MM.1S (cell line): ENCODE measurements at places on chromosomes 11 and 22.

GRCh38 chr11:104663190-104664140 is 234.8 kb downstream of the CASP12 start:
- DNase-seq = no peak

DNA sequence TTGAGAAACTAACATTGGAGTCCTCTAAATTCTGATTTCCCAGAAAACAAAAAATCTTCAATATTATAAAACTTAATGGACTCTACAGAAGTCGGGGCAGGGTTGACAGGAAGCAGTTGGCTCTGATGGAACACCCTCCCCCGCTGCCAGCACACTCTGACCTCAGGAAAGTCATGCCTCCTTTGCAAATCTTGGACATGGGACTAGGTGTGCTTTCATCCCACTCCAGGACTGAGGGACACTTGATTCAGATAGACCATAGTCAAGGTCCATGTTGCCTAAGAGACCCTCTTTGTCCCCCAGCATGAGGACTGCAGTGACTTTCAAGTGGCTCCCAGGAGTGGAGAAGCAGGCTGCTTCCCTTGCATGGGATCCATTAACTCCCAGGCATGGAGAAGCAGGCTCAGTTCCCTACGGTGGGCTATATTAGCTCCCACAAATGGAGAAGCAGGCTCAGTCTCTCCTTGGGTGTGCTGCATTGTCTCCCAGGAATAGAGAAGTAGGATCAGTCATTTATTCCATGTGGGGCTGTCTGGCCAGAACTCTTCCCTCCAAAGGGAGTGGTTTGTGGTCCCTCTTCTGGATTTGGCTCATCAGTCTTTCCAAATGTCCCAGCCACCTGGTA is 38.3 kb downstream of the C22orf31 start:
- no peak for DNase-seq

DNA sequence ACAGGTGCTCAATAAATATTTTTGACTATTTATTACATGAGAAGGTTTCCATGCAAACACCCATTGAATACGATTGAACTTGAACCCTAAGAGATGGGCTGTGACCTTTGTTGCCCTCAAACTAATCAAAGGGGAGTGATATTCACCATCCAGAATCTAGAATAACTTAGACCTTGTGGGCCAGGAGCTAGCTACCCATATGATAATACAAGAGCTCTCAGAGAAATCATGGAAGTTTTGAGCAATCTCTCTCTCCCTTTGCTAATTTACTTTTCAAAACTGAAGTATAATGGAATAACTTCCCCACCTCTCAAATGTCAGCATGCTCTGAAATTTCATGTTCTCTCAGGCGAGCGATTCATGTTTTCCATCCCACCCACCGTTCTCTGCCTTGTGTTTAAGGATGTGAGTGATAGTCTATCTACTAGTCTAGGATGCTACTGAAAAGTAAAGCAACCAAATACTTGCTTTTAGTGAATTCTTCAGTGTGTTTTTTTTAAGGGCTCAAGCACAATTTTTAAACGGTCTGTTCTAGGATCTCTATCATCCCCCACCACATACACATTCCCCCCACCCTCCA is 33.3 kb downstream of the BARX2 start:
- no peak for DNase-seq

GRCh38 chr11:69881467-69882269 is 62.5 kb upstream of the FGF3 start:
- DNase-seq = no peak

- no peak for DNase-seq
Measured at GRCh38 chr11:63958008-63958407, 16.4 kb upstream of the COX8A start.

DNA sequence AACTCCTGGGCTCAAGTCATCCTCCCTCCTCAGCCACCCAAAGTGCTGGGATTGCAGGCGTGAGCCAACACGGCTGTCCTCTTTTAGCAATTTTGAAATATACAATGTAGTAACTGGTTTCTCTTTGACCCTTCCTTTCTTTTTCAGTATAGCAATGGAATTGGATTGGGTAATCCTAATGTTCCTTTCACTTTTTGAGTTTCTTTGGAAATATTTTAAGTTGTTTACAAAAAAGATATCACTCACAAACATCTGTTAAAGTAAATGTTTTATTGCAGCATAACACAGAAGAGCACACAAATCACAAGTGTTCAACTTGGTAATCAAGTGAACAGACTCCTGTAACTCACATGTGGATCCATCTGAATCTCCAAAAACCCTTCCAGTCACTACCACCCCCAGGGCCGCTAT is 44.6 kb upstream of the EP300 start:
- no peak for DNase-seq

DNA sequence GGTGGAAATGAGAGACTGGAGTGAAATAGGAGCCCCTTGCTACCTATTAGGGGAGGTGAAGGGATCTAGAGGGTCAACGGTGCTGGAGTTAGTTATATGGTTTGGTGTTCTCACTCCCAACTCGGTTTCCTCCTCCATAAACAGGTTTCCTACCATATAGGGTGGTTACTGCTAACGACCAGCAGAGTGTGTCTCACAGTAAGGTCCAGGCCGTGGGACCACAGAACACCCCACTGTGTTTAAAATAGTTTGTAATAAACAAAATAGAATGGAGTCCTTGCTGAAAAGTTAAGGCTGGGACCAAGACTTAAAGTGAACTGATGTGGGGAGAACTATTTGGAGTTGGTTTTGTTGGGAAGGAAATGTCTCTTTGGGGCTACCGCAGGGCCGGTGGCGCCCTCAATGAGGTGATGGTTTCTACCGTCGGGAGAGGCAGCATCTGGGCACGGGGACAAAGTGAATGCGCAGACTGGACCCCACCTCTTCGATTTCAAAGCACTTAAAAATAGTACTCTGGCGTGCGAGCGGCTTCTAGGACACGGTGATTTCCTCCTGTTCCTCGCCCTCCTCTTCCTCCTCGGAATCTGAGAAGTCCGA is 4.5 kb downstream of the DBX1 start:
- DNase-seq = no peak

- no peak for DNase-seq
Measured at GRCh38 chr11:72406540-72407527, 27.5 kb downstream of the CLPB start.

DNA sequence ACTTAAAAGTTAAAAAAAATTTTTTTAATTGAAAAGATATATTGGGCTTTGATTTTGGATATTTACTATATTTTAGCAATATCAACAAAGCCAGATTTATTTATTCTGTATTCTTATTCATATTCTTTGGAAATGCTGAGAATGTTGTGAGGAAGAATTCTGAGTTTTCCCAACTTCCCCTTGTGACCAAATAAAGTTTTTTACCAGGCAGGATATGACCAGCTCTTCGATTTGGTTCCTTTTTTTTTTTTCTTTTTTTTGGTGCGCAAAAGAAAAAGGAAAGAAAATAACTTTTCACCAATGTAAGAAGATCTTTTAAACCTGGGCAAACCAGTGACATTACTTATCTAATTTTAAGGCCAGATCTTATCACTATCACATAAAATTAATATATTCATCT is 12.9 kb downstream of the TCP11L1 start:
- no peak for DNase-seq

- no peak for DNase-seq
Measured at GRCh38 chr11:61533401-61533800, 24.9 kb downstream of the LRRC10B start.

DNA sequence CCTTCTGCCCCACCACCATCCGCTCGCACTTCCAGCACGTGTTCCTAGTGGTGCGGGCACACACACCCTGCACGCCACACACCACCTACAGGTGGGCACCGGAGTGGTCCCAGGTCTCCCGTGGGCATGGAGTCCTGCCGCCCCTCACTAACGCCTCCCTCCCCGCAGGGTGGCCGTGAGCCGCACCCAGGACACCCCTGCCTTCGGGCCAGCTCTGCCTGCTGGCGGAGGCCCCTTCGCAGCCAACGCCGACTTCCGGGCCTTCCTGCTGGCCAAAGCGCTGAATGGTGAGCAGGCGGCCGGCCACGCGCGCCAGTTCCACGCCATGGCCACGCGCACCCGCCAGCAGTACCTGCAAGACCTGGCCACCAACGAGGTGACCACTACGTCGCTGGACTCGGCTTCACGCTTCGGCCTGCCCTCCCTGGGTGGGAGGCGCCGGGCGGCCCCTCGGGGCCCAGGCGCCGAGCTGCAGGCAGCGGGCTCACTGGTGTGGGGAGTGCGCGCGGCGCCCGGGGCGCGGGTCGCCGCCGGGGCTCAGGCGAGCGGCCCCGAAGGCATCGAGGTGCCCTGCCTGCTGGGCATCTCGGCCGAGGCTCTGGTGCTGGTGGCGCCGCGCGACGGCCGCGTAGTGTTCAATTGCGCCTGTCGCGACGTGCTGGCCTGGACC is 8.5 kb downstream of the SIPA1 start:
- DNase-seq = no peak

GRCh38 chr22:18088825-18089568 is 11.2 kb downstream of the PEX26 start:
- DNase-seq = peak; percentile 35

GRCh38 chr11:2898366-2899079 is 12.9 kb upstream of the CDKN1C start:
- DNase-seq = peak; percentile 58

- DNase-seq = no peak
Measured at GRCh38 chr22:47788461-47788860, 1026.0 kb downstream of the TBC1D22A start.

DNA sequence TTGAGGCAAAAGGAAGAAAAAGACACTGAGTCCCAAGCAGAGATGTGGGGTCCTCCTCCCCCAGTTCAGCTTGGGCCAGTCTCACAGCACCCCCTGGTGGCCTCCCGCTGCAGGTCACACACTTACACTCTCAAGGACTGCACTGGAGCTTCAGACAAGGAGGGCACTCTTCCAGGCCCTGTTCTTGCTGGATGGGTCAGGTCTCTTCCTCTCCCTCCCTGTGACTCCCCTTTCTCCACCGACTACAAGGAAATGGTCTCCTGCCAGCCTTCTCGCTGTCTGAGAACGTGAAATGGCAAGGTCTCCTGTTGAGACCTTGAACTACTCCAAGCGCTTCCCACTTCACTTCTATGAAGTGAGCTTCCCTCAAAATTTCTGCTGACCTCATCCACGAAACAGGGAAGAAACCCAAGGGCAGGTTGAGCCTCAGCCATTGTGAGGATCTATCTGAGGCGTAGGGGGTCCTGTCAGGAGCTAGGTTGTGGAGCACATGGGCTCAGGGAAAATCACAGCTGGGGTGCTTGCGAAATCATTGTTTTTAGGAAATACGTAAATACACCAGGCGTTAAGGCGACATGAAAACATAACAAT is 11.2 kb upstream of the IGLL1 start:
- peak; percentile 51 for DNase-seq

DNA sequence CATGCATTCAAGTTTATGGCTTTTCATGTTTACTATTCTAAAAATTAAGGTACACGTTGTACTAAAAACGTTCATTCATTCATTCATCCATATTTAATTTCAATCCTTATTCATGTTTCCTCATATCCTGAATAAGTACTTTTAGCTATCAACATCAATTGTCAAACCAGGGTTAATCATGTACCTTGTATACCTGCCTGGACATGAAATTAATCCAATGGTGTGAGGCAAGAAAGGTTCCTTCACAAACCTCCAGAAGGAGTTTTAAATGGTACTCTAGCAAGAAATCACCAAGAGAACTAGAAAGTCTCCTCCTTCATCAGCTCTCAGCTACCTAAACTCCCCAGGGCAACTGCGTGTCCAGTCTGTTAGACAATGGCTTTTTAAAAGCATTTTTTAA is 33.4 kb downstream of the TMEM123 start:
- DNase-seq = no peak

- DNase-seq = no peak
Measured at GRCh38 chr11:28703371-28703770, 595.2 kb downstream of the METTL15 start.

- no peak for DNase-seq
Measured at GRCh38 chr22:19705181-19705934, 8.9 kb upstream of the SEPTIN5 start.

DNA sequence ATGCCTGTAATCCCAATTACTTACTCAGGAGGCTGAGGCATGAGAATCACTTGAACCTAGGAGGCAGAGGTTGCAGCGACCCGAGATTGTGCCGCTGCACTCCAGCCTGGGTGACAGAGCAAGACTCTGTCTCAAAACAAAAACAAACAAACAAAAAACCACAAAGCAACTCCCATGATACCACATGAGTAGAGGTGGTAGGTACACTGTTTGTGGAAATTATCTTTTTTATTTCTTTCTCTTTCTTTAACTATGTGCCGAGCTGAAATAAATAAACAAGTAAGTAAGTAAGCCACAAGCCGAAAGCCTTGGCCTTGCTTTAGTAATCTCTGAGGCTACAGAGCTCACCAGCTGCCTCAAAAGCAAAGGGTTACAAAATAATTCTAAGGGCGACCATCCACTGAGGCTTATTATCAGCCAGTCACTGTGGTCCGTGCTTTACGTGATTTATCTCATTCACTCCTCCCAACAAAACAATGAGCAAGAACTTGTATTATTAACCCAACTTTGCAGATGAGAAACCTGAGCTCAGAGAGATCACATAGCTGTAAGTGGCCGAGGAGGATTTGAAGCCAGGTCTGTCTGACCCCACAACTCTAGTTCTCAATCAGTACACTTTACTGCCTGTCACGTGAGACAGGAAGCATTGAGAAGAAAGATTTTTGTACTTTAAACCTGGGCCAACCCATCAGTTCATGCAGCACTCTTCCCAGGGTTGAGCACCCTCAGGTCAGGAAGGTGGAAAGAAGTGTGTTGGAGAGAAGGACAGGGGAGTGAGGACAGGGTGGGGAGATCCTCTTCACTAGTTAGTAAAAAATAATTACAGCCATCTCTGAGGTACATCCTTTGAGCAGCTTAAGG is 69.8 kb upstream of the MTMR2 start:
- no peak for DNase-seq

DNA sequence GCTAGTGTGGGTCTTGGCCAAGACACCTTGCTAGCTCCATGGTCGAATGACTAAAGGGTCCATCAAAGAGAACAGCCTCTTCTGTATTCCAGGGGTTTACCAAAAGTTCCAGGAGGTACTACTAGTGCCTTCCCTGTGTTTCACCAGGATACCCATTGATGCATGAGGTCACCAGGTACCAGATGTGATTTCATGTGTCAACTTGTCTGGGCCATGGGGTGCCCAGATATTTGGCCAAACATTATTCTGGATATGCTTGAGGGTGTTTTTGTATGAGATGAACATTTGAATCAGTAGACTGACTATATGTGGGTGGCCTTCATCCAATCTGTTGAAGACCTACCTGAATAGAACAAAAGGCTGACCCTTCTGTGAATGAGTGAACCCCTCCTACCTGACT is 92.8 kb downstream of the GALNT18 start:
- DNase-seq = no peak
